Myocyte (in vitro differentiated cells): ENCODE measurements at places on chromosomes 6 and 20. TPM values are rescaled to one million over a fixed set of nuclear protein-coding genes. Genes with fewer than 3 reads are reported as not detected.

The F13A1 gene
- 757 and 1,086 TPM in 2 replicates for total RNA-seq

- DNase-seq: no peak
These were observed 41.8 kb upstream of the UBR2 start for GRCh38 chr6:42522036-42522435.

DNA sequence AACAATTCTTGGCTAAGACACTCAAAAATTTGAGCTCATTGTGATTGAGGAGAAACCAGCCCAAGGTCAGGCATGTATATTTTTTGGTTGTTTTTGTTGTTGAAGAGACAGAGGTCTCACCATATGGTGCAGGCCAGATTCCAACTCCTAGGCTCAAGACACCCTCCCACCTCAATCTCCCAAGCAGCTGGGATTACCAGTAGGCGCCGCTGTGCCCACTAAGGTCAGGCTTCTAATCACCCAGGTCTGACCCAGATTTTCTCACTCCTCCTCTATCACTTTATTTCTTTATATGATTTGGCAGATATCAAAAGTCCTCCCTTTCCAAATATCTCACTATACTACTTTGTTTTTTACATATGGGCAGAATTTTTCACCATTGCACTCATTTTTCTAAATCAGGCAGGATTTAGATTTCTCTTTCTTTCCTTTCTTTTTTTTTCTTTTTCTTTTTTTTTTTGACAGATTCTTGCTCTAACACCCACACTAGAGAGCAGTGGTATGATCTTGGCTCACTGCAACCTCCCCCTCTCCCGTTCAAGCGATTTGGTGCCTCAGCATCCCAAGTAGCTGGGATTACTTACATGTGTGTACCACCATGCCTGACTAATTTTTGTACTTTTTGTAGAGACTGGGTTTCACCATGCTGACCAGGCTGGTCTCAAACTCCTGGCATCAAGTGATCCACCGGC is 1.7 kb upstream of the C6orf141 start:
- no peak for DNase-seq

GRCh38 chr6:36135053-36135731 is 4.9 kb downstream of the MAPK13 start:
- no peak for DNase-seq

- no peak for DNase-seq
These were observed 3.9 kb upstream of the NKX2-2 start for GRCh38 chr20:21517566-21518277.

DNA sequence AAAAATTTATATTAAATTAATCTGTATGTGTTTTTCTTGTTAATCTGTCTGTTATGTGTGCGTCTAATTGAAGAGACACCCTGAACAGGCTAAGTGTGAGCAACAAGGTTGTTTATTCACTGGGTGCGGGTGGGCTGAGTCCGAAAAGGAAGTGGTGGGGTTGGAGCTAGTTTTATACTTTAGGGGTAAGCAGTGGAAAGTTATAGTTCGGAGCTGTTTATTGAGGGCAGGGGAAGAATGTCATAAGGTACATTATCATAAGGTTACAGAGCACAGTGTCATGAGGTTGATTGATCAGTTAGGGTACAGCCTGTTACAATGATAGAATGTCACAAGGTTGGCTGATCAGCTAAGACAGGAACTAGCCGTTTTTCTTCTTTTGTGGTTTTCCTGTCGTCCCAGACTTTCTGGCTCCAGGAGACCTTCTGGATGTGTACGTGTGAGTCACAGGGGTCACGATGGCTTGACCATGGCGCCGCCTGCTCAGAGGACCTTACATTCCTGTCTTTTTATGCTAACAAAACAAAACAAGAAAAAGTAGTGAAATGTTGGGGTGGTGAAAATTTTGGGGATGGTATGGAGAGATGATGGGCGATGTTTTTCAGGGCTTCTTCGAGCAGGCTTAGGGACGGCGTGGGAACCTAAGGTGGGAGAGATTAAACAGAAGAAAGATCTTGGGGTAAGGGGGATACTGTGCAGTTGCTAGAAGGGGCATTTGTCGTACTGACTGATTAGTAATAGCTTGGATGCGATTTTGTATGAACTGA is 754.0 kb upstream of the ADGRB3 start:
- DNase-seq: no peak

DNA sequence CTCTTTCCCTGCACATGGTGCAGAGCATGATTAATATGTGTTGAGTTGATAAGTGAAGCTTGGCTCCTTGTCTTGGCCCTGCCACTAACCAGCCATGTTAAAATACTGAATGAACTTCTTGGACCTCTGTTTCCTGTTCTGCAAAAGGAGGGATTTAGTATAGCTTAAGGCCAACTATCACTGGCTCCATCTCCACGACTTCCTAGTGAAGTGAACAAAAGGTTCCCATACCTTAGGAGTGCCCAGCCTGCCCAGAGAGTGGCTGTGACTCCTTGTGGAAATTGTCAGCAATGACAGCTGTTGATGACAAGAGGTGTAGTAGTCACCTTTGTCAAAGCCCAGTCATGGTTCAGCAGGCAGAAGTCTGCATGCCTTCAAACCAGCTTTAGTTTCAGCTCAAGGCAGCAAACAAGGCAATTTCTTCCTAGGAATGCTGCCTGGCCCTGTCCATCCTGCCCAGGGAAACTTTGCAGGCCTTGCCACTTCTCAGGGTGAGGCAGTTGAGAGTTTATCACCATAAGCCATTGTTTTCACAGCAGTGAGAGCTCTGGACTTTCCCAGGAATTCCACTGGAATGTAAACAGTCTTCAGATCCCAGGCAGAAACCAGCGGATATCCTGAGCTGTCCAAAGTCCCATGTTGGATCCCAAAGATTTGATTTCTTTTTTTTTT is 169.7 kb upstream of the TNFAIP3 start:
- peak; percentile 74 for DNase-seq
